ENCODE measurements at places on chromosomes 13 and 19.

GRCh38 chr13:28325022-28325421, 169.9 kb downstream of the FLT1 start:
- DNase-seq: no peak

- no peak for DNase-seq
Observed at GRCh38 chr13:113397608-113398425, 33.9 kb upstream of the GRTP1 start.

DNA sequence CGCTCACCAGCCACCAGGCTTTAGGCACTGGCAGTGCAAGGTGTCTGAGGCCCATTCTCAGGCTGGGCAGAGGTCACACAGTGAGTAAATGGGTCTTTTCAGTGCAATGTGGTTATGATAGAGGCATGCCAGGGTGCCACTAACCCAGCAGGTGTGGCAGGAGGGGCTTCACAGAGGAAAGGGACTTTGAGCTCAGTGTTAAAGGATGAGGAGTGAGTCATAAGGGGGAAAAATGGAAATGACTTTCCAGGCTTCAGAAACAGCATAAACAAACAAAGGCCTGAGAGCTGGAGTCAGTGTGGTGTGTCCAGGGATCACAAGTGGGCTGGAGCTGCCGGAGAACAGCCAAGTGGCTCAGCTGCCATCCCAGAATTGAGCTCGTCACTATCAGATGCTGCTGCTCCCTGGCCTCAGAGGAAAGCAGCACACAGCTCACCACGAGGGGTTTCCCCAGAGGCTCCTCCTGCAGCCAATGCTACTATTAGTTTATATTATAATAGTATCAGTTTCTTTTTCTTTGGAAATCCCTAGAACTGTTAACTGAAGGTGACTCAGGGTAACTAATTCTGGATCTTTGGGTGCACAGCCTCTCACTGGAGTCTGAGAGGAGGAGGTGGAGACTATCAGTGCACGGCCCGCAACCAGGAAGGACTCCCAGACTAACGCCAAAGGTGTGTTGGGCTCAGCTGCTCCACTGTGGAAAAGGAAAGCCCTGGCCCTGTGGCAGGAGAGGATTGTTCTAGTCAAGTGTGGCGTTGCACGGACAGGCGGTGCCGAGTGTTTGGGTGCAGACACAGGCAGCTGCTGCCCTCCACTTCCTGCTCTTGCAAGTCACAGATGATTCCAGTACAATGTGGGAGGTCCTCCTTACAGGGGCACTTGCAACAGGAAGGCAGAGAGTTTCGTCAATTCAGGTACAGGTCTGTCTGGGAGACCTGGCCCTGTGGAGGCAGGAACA, 39.5 kb downstream of the DHRS12 start:
- DNase-seq: no peak

DNA sequence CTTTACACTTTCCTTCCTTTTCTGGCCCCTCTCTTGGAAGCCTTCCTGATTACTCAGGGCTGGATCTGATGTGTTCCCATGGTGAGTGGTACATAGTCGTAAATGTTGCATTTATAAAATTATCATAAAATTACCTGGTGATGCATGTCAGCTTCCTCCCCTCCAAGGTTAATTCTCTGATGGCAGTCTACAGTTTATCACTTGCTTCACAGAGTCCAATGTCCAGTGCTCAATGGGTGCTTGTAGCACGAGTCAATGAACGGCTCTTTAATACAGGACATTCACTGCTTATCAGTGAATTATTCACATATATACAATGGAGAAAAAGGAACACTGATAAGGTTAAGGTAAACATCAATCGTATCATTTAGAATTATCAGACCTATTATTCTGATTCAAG, 27.0 kb upstream of the OXGR1 start:
- no peak for DNase-seq

DNA sequence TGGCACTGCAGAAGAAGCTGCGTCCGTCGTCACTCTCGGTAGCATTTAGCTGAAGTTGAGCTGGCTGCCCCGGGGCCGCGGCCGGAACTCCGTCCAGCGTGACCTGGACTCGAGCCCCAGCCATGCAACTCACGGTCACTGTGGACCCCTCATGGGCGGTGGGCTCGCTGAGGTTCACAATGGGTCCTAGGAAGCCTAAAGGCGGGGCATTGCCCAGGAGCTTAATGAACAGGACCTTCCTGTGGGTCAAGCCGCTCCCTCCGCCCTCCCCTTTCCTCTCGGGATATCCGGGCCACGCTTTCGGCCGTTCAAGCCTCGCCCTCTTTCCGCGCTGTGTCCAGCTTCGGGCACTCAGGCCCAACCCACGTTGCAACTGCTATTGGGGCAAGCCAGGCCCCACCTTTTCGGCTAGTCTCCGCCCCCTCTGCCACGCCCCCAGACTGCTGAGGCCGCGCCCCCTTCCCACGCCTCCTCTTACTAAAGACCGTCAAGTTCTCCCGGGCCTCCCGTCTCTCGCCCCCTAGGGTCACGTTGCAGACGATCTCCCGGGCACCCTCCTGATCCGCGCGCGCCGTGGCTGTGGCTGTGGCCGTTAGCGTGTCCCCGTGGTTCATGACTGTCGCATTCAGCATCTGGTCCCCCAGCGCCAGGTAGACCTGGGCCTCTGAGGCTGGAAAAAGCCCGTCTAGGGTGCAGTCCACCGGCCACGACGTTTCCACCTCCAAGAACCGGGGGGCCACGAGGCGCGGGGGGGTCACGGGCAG, 1.4 kb upstream of the RAVER1 start:
- no peak for DNase-seq

GRCh38 chr19:3176715-3177501, 1.7 kb upstream of the S1PR4 start:
- peak; percentile 48 for DNase-seq

- no peak for DNase-seq
Observed at GRCh38 chr13:65677906-65678305, 1552.2 kb downstream of the PCDH9 start.

- no peak for DNase-seq
Observed at GRCh38 chr19:35959968-35960320, 23.8 kb downstream of the LRFN3 start.

- no peak for DNase-seq
Observed at GRCh38 chr13:66965181-66965580, 265.0 kb downstream of the PCDH9 start.

GRCh38 chr13:24271231-24271600, 38.2 kb upstream of the C1QTNF9 start:
- no peak for DNase-seq

- DNase-seq: no peak
Observed at GRCh38 chr19:37148214-37148613, 24.3 kb downstream of the ZNF585A start.

- no peak for DNase-seq
Observed at GRCh38 chr13:95279016-95279415, 22.2 kb downstream of the ABCC4 start.

- DNase-seq: no peak
Observed at GRCh38 chr13:34513526-34513925, 428.5 kb upstream of the NBEA start.

DNA sequence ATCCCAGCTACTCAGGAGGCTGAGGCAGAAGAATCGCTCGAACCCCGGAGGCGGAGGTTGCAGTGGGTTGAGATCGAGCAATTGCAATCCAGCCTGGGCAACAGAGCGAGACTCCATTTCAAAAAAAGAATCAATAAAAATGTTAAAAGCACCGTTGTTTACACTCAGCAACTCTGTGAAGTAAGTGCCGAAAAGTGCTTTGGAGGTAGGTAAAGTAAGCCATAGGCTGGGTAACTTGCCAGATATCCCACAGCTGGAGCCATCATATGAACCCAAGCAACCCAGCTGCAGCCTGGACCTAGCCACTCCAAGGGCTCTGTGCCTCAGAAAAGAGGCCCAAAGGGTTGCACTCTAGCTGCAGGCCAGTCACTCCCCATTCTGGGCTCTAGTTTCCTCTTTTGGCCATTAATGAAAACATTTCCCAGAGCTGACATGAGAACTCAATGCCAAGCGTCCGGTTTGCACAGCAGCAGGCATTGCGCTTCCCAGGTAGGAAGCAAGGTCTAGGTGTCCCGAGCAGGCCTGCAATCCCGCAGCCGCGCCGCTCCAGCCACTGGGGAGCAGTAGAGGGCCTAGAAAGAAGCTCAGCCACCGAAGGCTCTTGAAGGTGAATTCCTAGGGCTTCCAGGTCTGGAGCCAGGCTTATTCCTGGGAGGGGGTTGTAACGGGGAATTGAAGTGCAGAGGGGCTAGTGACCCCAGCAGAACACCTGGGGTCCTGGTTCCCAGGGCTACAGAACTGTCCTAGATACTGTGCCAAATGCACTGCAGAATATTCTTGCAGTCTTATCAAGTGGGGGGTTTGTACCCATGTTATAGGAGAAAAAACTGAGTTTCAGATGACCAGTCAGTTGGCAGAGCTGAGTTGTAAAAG, 4.1 kb upstream of the CD79A start:
- DNase-seq: no peak

DNA sequence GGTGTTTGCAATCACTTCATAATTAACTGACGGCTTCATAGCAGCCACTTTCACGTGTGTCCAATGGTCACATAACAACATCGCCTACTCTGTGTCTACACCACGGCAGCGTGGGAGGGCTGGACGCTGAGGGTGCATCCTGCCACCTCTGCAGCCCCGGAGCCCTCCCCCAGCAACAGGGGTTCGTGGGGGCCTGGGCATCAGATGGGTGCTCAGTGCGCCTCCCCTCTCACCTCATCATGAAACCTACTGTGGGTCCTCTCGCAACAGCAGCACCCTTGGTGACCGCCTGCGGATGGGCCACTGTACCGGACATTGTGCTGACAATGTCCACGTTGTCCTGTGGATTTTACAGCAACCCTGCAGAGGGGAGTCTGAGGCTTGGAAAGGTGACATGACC, 193.5 kb downstream of the UQCRFS1 start:
- DNase-seq: no peak

DNA sequence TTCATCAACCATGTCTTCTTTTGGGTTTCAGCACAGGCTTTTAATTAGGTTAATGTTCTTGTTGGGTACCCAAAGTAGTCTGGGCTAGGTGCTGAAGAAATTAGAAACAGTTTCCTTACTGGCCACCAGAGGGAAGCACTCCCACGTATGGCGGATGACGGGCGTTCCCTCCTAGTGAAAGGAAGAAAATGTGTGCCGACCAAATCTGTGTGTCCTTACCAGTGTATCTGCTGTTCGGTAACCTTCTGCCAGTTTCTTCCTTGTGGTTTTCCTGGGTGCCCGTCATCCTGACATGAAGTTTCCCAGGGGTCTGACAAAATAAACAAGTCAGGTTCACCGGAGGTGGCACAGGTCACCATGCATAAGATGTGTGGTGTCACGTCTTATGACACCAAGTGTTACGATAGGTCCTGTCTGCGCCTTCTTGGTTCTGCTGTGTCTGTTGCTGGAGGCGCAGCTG, 6.0 kb upstream of the WDR88 start:
- peak; percentile 27 for DNase-seq

GRCh38 chr19:7197119-7197759, 97.0 kb downstream of the INSR start:
- peak; percentile 74 for DNase-seq

DNA sequence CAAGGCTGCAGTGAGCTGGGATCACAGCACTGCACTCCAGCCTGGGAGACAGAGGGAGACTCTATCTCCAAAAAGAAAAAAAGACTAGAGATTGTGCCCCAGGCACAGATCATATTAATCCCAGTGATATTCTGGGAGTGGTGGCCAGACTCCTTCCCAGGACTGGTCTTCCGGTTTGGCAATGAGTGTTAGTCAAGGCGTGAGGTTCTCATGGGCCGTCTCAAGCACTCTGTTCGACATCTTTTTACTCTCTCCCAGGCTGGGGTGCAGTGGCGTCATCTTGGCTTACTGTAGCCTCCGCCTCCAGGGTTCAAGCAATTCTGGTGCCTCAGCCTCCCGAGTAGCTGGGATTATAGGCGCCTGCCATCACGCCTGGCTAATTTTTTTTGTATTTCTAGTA, 5.3 kb upstream of the DPRX start:
- DNase-seq: no peak

DNA sequence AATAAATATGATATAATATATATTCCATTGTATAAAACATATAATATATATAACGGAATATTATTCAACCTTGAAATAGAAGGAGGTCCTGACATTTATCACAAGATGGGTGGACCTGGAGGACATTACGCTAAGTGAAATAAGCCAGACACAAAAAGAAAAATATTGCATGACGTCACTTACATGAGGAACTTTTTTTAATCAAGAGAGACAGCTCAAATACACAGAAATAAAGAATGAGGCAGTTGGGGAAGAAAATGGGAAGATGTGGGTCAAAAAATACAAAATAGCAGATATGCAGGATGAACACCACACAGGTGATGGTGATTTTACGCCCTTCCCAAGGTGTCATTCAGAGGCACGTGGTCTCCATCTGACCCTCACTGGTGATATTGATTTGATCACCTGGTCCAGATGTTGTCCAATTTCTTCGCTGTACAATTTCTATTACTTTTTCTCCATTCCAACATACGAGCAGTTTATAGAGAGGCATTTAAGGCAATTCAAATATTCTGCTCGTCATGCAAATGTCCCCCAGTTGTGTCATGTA, 513 bp upstream of the ZNF317 start:
- DNase-seq: no peak

- DNase-seq: no peak
Observed at GRCh38 chr19:21147540-21147939, 5.7 kb downstream of the ZNF431 start.

DNA sequence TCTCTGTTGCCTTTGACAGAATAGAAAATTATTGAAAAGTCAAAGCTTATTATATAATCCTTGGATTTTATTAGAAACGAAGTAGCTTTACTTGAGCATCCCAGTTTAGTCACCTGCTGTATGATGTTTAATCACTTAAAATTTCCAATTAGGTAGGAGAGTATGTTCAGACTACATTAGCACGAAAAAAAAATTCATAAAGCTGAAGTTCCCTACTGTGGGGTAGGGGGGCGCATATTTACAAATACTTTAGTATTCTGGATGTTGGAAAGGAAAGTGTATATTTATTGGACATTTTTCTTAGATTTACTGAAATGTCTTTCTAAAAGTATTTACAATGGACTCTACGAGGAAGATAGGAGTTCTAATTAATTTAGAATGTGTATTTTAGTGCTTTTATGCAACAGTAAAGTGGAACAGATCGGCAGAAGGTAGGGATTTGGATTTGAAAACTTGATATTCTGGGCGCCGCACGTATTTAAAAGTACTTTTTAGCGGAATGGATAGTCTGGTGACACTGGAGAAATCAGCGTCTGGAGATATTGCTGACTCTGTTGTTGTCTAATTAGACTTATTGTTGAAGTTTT, 1.9 kb downstream of the CDK8 start:
- DNase-seq: no peak

DNA sequence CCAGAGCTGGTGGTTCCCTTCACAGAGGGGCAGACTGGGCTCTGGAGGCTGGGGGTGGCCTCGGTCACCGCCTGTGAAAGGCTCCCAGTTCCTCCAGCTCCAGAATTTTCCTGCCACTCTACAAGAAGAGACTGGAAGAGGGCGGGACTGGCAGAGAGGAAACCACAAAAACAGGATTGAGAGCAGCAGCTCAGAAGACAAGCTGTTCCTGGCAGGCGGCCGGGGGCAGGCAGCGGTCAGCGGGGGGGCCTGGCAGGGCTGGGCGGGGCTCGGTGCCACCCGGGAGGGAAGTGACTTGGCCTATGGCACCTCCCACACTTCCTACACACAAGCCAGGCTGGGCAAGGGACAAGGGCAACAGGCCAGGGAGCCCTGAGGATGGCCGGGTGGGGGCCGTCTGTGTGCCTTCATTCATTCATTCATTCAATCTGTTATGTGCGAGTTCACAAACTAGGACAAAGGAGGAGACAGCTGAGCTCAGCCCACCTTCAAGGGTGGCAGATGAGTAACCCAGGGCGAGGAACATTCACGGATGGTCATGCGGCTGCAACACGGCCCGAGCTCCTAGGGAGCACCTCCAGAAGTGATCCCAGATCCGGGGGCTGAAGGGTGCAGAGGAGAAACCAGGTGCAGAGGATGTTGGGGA, 16.9 kb upstream of the BTBD2 start:
- DNase-seq: no peak

Measured in stimulated activated CD8-positive, alpha-beta memory T cell treated with anti-CD3 and anti-CD28 coated beads, Interleukin-4, amount 100 ng/mL, for 1 hour (primary cell).